ENCODE measurements at places on chromosomes 16 and 17.

DNA sequence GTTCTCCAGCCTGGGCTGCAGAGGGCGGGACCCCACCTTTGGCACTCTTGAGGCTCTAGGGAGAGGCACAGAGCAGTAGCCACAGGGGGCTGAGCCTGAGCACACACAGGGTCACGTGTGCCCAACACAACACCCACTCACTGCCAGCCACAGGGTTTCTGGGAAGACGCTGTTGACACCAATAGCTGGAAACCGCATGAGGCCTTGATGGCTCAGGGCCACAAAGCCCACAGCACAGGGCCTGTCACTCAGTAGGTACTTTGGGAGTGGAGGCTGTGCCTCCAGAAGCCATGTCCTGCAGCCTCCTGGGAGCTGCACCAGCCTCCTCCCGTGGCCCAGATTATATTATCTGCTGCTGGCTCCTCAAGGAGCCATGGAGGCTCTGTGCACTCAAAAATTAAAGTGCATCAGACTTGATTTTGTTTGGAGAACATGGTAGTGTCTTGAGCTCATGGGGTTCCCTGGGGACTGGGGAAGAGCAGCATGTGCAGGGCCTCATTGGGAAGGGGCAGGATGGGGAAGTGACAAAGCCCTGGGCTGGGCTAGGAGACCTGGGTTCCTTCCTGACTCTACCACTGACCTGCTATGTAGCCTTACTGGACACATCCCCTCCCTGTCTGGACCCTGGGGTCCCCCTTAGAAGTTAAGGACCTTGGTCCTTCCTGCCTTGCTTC lies 12.5 kb upstream of the SREBF1 start:
- DNase-seq = no peak

GRCh38 chr16:23855010-23855409 lies 19.2 kb downstream of the PRKCB start:
- no peak for DNase-seq

GRCh38 chr16:57536306-57537193 lies at the start of gene CCDC102A:
TSS of gene CCDC102A (minus strand) at chr16:57536571. CDS start at chr16:57529177, 7,394 bp downstream.
- DNase-seq = no peak

DNA sequence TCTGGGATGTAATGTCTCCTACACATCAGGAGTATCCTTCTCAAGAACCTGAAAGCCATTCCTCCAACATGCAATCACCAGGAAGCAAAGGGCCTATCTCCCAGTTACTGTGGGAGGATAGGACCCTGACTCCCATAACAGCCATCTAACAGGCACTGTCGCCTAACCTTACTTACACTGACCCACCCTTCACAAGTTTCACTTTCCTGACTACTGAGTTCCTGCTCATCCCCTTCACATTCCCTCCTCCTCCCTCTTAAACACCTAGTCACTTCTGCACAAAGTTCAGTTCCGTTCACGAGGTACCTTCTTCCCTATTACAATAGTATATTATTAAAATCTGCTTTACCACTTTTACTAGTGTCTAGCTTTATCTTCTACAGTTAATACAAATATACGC lies 1.3 kb downstream of the C17orf67 start:
- DNase-seq = no peak

DNA sequence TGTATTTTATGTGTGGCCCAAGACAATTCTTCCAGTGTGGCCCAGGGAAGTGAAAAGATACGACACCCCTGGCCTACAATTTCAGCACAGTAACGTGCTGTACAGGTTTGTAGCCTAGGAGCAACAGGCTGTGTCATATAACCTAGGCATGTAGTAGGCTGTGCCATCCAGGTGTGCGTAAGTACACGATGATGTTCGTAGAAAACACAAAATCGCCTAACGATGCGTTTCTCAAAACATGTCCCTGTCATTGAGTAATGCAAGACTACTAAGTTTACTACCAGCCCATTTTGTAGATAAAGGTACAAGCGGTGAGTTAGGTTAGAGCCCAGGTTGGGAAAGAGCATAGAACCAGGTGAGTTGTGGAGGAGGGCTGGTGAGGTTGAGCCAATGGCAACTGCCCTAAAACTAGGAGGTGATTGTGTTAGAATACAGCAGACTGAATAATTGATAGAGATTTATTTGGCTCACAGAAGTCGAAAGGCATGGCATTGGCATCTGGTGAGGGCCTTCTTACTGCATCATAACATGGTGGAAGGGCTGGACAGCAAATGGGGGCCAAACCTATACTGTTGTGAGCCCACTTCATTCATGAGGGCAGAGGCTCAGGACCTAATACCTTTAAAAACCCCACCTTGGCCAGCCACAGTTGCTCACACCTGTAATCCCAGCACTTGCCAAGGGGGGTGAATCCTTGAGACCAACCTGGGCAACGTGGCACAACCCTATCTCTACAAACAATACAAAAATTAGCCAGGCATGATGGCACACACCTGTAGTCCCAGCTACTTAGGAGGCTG lies 4.2 kb downstream of the EIF1 start:
- no peak for DNase-seq

DNA sequence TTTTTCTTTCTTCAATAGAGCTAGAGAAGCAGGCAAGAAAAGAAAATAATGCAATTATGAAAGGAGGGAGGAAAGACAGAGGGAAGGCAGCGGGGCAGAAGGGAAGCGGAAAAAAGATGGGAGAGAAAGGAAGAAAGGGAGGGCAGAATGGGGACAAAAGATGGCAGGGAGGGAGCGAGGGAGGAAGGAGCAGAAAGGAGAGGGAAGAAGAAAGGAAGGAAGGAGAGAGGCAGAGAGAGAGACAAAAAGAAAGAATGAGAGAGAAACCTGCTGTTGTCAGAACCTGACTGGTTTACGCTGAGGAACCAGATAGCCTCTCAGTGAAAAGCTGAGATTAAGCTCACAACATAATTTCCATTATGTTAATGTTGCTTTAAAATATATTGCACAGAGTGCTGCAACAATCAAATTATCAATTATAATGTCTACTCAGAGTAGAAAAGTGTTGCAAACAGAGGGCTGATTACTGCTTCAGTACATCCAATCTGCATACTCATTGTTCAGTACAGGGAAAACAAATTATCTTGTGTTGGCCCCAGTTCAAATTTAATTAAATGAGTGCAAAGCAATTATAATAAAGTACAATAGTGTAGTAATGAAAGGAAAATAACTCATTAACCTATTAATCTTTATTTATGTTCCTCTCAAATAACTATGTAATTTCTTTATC lies 32.0 kb upstream of the TOX3 start:
- no peak for DNase-seq

DNA sequence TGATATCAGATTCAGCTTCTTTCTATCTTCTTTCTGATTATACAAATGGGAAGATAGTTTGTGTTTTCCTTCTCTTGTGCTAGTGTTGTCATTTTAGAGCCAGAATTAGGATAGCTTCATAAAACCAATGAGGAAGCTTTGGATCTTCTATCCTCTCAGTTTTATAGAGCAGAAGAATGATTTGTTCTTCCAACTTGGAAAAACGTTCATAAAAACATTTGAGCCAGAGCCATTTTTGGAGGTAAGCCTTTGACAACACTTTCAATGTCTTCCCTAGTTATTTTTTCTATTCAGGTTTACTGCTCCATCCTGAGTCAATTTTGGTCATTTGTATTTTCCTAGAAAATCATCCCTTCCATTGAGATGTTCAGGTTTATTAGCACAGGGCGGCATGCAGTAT lies 91.2 kb upstream of the MYOCD start:
- no peak for DNase-seq

- DNase-seq = peak; percentile 83
Measured at GRCh38 chr16:10971560-10971961, 27.2 kb downstream of the CLEC16A start.

GRCh38 chr16:81720973-81721906 lies 57.9 kb upstream of the PLCG2 start:
- no peak for DNase-seq

- no peak for DNase-seq
Measured at GRCh38 chr16:84404936-84405639, 36.8 kb downstream of the ATP2C2 start.

- no peak for DNase-seq
Measured at GRCh38 chr17:64773836-64774761, 112.0 kb upstream of the SMURF2 start.

- DNase-seq = no peak
Measured at GRCh38 chr17:7440113-7440833, 961 bp downstream of the FGF11 start.

- no peak for DNase-seq
Measured at GRCh38 chr17:17880577-17881196, 43.9 kb upstream of the SREBF1 start.

DNA sequence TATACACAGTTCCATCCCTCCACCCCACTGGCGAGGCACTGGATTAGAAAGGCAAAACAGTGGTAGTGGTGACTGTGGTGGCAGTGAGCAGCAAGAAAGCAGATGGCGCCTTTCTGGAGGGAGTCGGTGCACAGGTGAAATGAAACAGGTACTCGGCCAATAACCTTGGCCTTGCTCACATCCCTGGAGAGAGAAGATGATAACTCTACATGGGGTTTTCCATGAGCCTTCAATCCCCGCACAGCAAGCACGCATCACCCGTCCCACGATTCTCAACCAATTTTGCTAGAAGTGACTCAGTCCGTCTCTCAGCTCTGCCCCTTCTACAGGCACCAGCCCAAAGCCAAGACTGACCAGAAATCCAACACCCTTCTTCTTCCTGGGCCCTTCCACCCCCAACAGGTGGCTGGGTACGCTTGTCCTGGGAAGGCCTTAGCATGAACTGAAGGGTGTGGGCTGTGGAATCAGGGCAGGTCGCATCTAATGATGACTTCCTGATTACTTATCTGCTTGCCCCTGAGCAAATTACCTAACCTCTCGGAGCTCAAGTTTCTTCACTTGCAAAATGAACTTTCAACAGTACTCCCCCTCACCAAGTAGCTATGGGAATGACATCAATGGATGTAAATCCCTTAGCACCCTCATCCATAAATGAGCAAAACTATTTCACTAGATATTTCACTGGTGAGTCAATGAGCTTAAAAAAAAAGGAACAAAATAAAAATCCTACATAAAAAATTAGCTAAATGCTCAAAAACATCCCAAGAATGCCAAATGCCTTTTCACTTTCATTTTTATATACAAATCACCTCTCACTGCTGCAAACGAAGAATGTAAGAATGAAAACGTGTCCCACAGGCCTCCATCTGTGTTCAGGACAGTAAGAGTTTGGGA lies 18.0 kb downstream of the XPO6 start:
- DNase-seq = no peak

- no peak for DNase-seq
Measured at GRCh38 chr17:35241520-35241919, 1.4 kb upstream of the SLFN5 start.

- DNase-seq = no peak
Measured at GRCh38 chr17:73224237-73224636, 31.4 kb downstream of the COG1 start.

GRCh38 chr16:56506941-56507340 lies 12.9 kb downstream of the BBS2 start:
- DNase-seq = no peak

DNA sequence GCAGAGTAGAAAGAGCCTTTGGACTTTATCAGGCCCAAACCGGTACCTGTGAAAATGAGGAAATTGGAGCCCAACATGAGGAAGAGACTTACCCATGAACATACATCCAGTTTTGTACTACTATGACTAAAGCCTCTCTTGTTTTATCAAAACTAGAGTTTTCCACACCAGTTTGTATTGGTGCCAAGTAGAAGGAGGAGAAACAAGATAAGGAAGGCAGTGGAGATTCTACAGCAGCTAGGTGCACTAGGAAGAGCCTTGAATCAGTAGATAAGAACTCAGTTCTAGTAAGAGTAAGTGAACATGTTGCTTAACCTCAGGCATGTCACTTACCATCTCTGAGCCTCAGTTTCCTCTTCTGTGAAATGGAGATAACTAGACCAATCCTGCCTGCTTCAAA lies 13.7 kb upstream of the TMEM132E start:
- no peak for DNase-seq

GRCh38 chr17:27559506-27560481 lies 71.2 kb upstream of the LGALS9 start:
- DNase-seq = peak; percentile 85
